ENCODE measurements at places on chromosomes 16 and 17.
A peak's percentile ranks its signal among the peaks of the same experiment; 100 is the strongest.

- no peaks in the 10 kb centered on the region for H3K4me1 ChIP-seq
- no peaks in the 10 kb centered on the region for H3K27me3 ChIP-seq
- H3K36me3 ChIP-seq, result no peaks in the 10 kb centered on the region
- no peak overlapping the region for H3K4me3 ChIP-seq
These were observed 572.2 kb downstream of the CDH13 start for GRCh38 chr16:83198977-83199376.

DNA sequence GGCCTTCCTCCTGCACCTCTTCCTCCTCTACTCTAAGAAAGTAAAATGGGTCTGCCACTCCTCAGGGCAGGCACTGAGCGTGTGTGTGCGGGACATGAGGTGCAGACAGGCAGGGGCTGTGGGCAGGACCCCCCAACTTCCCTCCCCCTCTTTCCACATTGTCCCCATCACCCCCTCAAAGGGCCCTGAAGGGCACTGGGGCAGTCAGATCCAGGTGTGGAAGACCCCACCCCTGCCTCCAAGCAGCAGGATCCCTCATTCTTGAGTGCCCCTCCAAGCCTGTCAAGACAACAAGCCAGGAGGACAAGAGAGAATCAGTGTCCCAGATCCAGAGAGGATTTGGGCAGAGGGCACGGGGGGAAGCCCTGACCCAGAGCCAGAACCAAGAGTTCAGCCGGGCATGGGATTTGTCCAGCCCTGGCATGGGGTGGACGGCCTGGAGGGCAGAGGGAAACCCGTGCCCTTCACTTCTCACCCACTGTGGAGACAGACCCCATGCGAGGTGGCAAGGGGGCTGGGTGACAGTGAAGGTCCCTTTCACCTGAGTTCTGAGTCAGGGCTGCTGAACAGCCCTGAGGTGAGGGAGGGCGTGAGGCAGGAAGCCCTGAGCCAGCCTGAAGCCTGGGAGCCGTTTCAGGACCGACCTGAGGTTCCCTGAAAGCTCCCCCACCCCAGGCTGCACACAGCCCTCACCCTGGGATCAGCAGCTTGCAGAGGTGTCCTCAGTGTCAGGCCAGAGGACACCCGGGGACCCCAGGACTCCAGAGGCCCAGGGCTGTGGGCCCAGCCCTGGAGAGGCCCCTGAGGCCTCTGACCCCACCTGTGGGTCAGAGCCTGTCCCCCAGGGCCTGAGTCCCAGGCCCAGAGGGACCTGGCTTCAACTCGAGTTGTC lies 45.8 kb downstream of the USP22 start:
- H3K36me3 ChIP-seq, result peaks cover 6% of the 10 kb centered on the region
- peaks cover 12% of the 10 kb centered on the region for H3K4me1 ChIP-seq
- no peaks in the 10 kb centered on the region for H3K27me3 ChIP-seq
- DNase-seq, result no peak
- H3K27ac ChIP-seq, result peak overlapping the region; percentile 80
- no peak overlapping the region for H3K4me3 ChIP-seq

DNA sequence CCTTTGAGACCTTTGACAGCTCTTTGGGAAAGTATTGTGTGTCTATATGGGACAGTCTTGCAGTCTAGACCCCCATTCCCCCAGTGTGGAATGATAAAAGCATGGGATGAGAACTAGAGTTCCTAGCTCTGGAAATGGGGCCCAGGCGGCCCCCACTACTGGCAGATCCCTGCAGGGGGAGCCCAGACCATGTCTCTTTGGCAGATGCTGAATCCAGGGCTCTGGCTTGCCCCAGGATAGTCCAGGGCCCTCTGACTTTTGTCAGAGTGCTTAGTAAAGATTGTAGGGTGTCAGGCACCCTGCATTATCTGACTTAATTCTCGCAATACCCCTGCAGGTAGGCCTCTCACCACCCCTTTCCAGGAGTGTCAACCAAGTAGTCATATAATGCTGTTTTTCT lies 8.3 kb downstream of the ALKBH5 start:
- H3K4me1 ChIP-seq, result no peaks in the 10 kb centered on the region
- peaks cover 39% of the 10 kb centered on the region for H3K36me3 ChIP-seq
- H3K4me3 ChIP-seq, result no peak overlapping the region
- DNase-seq, result no peak

DNA sequence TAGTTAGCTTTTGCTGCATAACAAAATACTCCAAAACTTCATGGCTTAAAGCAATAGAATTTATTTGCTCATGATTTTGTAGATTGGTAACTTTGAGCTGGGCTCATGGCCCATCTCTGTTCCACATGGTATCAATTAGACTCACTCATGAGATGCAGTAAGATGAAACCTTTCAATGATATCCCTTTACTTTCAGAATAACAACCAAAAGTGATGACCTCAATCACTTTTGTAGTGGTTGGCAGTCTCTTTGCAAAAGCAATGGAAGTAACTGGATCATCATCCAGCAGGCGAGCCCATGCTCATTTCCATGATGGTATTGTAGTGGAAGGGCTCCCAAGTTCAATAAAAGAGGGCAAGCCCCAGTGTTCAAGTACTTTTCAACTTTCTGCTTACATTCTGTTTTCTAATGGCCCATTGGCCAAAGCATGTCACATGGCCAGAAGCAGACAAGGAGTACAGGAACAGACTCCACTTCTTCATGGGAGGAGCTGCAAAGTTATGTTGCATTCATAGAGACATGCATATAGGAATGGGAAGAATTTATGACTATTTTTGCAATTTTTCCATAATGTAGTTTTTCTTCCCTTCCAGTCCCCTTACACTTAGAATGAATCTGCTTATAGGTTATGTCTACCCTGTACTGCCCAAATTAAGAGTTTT lies 41.7 kb downstream of the EFCAB5 start:
- H3K4me1 ChIP-seq, result no peaks in the 10 kb centered on the region
- no peak overlapping the region for H3K4me3 ChIP-seq
- DNase-seq, result no peak
- H3K27ac ChIP-seq, result no peak overlapping the region
- no peaks in the 10 kb centered on the region for H3K27me3 ChIP-seq
- H3K36me3 ChIP-seq, result no peaks in the 10 kb centered on the region

DNA sequence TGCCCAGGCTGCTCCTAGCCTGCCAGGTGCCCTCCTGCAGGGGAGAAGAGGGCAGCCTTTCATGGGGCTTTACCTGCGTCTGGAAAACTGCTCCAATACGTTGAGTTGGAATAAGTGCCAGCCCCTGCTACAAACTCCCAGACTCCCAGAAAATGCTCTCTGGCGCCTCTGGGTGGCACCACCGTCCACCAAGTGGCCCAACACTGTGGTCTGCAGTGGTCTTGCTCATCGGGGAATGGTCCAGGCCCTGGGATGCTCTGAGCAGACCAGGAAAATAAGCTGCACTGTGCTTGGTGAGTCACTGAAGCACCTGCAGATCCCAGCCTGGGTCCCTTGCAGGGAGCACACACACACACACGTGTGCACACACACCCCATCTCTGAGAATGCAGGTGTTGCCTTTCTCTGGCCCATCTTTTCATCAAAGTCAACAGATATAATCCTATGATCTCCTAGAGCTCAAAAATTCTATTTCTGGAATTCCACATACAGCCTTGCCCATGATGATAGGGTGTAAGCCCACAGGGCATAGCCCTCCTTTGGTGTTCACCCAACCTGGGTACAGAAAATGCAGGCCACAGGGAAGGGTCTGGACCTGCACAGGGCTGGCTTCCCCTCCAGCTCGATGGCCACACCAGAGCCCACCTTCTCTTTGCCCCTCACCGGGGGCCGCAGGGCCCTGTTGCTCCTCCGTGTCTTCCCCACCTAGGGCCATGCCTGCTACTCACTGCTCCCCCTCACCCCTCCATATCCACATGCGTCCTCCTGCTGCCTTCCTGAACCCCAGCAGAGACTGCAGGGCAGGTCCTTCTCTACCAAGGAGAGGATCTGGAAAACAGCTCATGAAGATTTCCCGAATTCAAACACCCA lies 20.5 kb downstream of the CDIP1 start:
- H3K27ac ChIP-seq, result no peak overlapping the region
- H3K4me1 ChIP-seq, result peaks cover 54% of the 10 kb centered on the region
- no peak for DNase-seq
- H3K36me3 ChIP-seq, result no peaks in the 10 kb centered on the region

GRCh38 chr16:70611785-70612303 lies 34.5 kb upstream of the IL34 start:
- no peaks in the 10 kb centered on the region for H3K36me3 ChIP-seq
- H3K27ac ChIP-seq, result no peak overlapping the region
- H3K27me3 ChIP-seq, result no peaks in the 10 kb centered on the region

GRCh38 chr17:39688475-39688835 lies 598 bp upstream of the PGAP3 start:
- no peaks in the 10 kb centered on the region for H3K27me3 ChIP-seq
- no peaks in the 10 kb centered on the region for H3K36me3 ChIP-seq
- peak overlapping the region; percentile 67 for H3K4me3 ChIP-seq
- DNase-seq, result no peak
- H3K27ac ChIP-seq, result peak overlapping the region; percentile 95

- no peaks in the 10 kb centered on the region for H3K4me1 ChIP-seq
- DNase-seq, result no peak
- H3K36me3 ChIP-seq, result peaks cover 29% of the 10 kb centered on the region
These were observed 152.6 kb downstream of the CDH11 start for GRCh38 chr16:64969221-64969620.

- H3K27me3 ChIP-seq, result no peaks in the 10 kb centered on the region
- DNase-seq, result no peak
- no peaks in the 10 kb centered on the region for H3K36me3 ChIP-seq
These were observed 104.7 kb downstream of the MRM1 start for GRCh38 chr17:36705874-36706731.

- no peaks in the 10 kb centered on the region for H3K27me3 ChIP-seq
- no peak for DNase-seq
- H3K4me3 ChIP-seq, result no peak overlapping the region
- no peak overlapping the region for H3K27ac ChIP-seq
- H3K36me3 ChIP-seq, result no peaks in the 10 kb centered on the region
- H3K4me1 ChIP-seq, result no peaks in the 10 kb centered on the region
These were observed 142.6 kb downstream of the WSCD1 start for GRCh38 chr17:6212766-6213165.

GRCh38 chr16:81975637-81976036 lies 35.6 kb downstream of the SDR42E1 start:
- no peaks in the 10 kb centered on the region for H3K4me1 ChIP-seq
- no peak overlapping the region for H3K4me3 ChIP-seq
- DNase-seq, result no peak
- H3K27me3 ChIP-seq, result no peaks in the 10 kb centered on the region

- no peak for DNase-seq
- no peak overlapping the region for H3K4me3 ChIP-seq
- H3K36me3 ChIP-seq, result no peaks in the 10 kb centered on the region
- H3K4me1 ChIP-seq, result no peaks in the 10 kb centered on the region
- no peaks in the 10 kb centered on the region for H3K27me3 ChIP-seq
These were observed 131.8 kb downstream of the STX8 start for GRCh38 chr17:9443811-9444210.

DNA sequence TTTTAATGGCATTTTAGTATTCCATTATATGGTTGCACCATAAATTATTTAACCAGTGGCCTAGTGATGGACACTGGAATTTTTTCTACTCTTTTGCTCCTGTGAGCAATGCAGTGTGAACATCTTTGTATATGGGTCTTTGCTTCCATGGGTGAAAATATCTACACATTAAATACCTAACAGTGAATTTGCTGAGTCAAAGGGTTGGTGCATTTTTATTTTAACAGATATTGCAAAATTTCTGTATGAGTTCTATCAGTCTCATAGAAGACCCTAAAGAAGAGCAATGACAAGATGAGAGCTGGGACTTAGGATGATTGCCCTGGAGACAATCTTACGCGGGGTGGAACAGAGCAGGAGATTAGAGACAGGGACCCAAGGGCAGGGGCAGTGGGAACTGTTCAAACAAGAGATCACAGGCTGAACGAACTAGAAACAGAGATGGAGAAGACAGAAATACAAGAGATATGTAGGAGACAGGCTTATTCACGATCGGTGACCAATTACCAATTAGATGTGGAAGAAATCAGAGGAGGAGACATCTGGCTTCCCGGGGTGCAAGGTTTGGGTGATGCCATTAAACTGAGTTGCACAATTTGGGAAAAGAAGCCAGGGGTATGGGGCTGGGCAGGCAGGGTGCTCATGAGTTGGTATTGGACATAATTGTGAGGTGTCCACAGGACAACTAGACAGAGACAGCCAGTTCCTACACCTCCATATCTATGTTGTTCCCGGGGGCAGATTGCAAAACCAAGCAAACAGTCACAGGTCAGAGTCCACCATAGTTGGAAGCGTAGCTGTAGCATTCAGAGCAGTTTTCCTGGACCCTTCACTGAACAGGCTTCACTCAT lies 39.9 kb upstream of the LONP2 start:
- H3K27ac ChIP-seq, result no peak overlapping the region
- H3K4me1 ChIP-seq, result no peaks in the 10 kb centered on the region
- no peak for DNase-seq
- H3K27me3 ChIP-seq, result no peaks in the 10 kb centered on the region

- H3K27me3 ChIP-seq, result no peaks in the 10 kb centered on the region
- peak overlapping the region; percentile 89 for H3K27ac ChIP-seq
- H3K4me3 ChIP-seq, result no peak overlapping the region
These were observed 18.0 kb downstream of the CD7 start for GRCh38 chr17:82299452-82299851.

DNA sequence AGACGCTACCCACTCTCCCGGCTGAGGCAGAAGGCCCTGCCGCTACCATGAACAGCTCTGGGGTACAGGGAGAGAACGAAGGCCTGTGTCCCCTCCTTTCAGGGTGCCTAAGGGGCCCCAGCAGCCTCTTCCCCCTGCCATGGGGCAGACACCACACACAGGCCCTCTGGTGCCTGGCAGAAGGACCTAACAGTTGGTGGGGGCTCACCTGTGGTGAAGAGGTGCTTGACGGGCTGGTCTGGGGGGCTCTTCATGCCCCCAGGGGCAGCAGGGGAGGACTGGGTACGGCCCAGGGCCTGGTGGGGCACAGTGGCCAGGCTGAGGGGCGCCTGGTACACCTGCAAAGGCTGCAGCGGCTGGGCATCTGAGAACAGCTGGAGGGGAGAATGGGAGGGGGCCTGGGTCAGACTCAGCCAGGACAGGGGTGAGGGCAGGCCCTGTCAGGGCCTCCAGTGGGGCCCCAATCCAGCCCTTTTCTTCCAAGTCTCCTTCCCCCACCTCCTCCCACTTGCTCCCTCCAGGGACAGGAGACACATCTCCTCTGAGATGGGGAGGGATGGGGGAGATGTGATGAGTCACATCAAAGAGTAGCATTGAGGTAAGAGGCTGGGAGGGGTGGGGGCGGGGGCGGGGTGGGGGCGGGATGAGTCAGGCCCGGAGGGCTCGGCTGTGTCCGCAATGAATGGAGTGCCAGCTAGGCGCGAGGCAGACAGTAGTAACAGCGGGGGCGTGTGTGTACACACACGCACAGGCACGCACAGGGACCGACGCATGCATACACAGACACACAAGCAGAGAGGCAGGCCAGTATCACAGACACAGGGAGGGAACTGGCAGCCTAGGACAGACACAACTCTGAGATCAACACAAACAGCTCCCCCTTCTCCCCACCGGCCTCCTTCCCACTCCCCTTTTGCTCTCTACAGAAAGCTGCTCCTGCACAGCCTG lies 16.1 kb downstream of the G6PC3 start:
- H3K27ac ChIP-seq, result no peak overlapping the region
- no peak for DNase-seq
- H3K4me1 ChIP-seq, result peaks cover 17% of the 10 kb centered on the region
- H3K27me3 ChIP-seq, result no peaks in the 10 kb centered on the region
- peaks cover 34% of the 10 kb centered on the region for H3K36me3 ChIP-seq
